Activated naive CD8-positive, alpha-beta T cell treated with anti-CD3 and anti-CD28 coated beads, Interleukin-2, amount 50 U/mL, for 16 hours (primary cell): ENCODE measurements at places on chromosomes 4 and X.

DNA sequence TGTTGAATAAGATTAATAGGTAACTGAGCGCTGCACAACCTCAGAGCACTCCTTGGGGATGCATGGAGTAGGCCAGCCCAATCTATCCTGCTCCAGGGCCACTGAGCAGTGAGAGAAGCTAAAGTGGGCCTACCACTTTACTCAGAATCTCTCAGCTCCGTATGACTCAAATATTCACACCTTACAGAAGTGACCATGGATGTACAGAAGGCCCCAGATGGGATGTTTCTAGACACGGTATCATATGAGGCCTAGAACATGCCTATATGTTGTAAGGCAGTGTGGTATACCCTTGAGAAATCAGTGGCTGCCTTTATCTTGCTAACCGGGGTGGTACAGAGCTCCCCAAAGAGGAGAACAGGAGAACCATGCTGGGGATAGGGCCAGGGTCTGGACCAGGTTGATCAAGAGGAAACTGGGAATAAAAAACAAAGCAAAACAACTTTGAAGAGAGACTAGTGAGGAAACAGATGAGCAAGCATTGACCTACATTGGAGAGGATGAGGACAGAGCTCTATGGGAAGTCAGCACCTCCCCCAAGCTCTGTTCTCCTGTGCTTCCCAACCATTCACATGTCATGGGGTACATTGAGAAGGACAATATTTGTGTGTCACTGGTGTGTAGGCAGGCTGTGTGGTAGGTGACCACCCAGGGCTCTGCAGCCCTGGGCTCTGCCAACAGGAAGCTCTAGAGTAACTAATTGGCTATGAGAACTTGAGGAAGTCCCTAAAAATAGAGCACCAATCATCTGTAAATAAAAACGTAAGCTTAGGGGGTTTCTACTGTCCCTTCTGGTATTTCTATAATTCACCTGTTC is 31.4 kb downstream of the HOPX start:
- no peak for DNase-seq

DNA sequence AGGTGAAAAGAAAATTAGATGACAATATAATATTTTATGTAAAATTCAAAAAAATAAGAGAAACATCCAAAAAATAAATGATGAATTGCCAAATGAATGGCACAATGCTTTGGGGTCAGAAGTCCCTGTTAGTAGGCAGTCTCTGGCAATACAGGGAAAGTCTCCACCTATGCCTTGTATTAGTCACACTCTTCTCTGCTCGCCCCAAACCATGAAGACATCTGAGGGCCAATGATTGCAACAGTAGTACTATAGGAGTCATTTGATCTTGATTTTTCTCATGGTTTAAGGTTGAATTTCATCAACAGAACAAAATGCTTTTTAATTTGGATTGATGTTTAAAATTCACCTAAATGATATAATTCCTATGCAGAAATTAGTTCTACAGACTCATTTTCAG is 3.9 kb upstream of the PRSS12 start:
- no peak for DNase-seq

GRCh38 chr4:55851885-55852284 is 1.6 kb upstream of the EXOC1 start:
- DNase-seq = no peak

GRCh38 chrX:147749308-147749707 is 162.4 kb upstream of the FMR1 start:
- DNase-seq = no peak

DNA sequence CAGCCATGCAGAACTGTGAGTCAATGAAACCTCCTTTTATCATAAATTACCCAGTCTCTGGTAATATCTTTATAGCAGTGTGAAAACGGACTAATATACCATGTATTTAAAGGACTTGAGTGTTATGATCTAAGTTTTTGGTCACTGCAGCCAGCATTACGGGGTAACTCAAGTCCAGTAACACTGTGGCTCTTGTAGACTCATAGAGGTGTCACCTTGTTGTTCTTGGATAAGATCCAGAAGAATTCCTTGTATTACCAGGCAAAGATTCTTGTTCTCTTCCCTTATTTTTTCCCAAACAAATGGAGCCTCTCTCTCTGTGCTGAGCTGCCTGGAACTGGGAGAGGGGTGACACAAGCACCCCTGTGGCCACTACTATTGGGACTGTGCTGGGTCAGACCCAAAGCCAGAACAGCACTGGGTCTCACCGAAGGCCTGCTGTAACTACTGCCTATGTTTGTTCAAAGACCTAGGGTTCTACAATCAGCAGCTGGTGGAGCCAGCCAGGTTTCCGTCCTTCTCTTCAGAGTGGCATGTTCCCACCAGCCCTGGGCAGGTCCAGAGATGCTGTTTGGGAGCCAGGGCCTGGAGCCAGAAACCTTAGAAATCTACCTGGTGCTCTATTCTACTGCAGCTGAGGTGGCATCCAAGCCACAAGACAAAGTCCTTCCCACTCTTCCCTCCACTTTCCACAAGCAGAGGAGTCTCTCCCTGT is 43.7 kb upstream of the MED14 start:
- DNase-seq = no peak

DNA sequence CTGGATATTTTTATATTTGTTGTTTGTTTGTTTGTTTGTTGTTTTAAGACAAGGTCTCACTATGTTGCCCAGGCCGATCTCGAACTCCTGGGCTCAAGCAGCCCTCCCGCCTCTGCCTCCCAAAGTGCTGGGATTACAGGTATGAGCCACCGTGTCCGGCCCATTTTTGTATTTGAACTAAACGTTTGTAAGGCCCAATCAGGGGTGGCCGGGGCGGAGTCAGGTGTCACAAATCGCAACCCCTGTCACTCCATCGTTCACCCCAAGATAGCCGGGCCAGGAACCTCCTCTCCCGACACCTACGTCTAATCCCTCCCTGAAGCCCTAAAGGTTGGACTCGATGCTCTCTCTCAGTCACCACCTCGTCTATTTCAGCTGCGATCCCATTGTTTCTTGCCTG is 722 bp upstream of the EFHC2 start:
- DNase-seq = no peak

- no peak for DNase-seq
These were observed 93.2 kb upstream of the IL15 start for GRCh38 chr4:141543176-141543575.

DNA sequence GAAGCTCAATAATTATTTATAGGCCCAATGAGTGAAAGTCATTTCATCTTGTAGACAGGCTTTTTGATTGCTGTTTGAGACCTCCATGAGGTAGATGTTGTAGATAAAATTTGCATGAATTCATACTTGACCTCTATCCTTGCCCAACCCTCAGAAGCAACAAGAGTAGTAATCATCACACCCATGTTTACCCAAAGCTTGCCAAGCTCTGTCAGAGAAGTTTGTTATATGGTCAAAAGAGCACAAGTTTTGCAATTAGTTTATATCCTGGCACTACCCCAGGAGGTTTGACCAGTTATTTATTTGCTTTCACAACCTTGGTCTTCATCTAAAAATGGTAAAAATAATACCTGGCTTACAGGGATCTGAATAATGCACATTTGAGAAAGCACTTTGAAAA is 20.7 kb downstream of the ADH7 start:
- DNase-seq = no peak

- DNase-seq = no peak
These were observed 36.8 kb downstream of the ING2 start for GRCh38 chr4:183541752-183542040.

- DNase-seq = no peak
These were observed 17.8 kb upstream of the ANOS1 start for GRCh38 chrX:8749697-8750096.

GRCh38 chr4:5955856-5956255 is 62.4 kb downstream of the C4orf50 start:
- no peak for DNase-seq

DNA sequence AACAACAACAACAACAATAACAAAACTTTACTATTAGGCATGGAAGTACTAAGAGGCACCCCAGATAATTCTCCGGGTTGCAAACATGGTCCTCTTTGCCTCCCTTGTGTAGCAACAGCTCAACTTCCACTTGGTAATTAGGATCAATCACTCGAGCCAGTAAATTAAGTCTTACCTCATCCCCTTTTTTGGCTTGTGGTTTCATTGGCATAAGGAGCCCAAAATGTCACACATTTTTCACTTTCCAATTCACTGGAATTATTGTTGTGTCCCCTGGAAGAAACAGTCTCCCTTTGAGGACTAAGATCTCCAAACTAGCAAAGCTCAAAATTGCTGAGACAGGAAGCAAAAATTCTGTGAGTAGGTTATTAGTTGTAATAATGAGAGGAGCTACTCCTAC is 49.2 kb upstream of the HSD17B10 start:
- DNase-seq = no peak

DNA sequence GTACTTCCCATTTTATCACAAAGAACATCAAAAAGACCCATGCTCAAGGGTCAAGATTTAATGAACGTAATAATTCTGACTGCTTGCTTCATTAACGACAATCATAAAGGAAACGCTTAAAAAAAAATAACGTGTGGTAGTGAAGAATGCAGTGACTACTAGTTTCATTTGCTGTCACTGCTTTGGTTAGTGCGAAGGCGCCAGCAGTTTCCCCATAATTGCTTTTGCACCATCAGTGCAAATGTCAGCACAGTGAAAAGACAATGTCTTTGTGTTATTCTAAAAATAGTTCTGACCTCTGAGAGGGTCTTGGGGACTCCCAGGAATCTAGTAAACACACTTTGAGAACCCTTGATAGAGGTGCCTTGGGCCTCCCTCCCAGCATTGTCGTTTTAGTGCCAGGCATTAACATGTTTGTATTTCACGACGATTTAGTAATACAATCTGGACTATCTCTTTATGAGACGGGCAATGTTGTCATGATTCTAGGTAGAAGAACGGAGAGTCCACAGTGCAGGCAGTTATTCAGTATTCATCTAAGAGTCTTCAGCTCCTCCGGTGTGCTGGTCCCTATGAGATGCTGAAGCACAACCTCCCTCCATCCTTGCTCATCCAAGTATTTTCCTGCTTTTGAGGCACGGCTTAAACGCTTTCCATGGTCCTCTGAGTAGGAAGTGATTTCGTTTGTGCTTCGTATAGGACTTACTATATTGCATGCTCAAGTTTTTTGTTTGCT is 71.0 kb downstream of the AFF1 start:
- DNase-seq = no peak

DNA sequence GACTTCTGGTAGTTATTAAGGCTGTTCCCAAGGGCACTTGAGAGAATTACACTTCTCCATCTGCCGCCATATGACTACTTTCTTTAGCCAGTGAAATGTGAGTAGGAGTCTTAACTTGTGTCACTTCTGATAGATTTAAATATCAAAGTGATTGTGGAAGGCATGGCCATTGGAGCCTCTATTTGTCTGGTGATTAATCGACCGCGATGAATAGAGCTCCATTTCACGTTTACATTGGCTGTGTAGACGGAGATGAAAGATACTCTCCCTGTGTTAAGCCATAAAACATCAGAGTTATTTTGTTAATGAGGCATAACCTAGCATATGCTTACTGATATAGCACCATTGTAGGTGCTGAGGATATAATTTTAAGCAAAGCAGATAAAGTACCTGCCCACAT is 852.4 kb downstream of the CCSER1 start:
- DNase-seq = no peak

GRCh38 chr4:151031831-151032605 is 16.9 kb upstream of the LRBA start:
- no peak for DNase-seq

GRCh38 chrX:36963069-36963808 is 44.9 kb upstream of the FAM47C start:
- DNase-seq = no peak

- no peak for DNase-seq
These were observed 30.9 kb downstream of the RNF212 start for GRCh38 chr4:1082215-1083182.

DNA sequence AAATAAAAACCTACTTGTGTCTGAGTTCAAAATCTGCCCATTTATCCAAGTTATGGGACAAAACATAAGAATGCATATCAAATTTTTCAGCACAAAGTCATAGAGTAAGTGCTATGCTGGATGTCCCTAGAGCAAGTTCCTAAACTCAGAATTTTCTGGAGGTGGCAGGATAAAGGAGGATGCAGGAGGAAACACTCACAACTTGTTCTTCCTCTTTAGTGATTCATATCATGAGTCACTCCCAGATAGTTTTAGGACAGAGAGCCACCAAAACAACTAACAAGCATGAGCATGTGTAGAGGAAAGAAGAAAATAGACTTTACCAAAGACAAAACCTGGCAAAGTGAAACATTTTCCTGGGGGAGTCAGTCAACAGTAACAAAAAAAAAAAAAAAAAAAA is 302.7 kb downstream of the KCTD8 start:
- DNase-seq = no peak

DNA sequence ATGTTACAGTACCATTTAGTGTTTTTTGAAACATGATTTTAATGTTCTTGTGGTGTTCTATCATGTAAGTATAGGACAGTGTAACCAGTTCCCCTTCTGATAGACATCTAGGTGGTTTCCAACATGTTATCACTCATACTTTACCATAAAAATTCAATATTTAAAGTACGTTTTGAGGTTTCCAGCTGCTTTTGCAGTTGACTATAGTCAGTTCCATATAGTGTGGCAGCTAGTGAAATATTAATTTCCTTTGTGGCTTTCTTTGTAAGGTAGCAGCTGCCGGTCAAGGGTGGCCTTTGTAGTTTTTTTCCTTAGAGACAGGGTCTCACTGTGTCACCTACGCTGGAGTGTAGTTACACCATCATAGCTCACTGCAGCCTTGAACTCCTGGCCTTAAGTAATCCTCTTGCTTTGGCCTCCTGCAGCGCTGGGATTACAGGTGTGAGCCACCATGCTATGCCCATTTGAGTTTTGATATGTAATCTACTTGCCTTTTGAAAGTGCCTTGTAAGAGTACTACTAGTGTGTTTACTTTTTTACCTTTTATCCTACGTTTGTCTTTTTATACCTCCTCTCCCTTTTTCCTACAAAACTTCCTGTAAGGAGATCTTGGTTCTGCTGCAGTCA is 63.0 kb downstream of the ARHGAP10 start:
- DNase-seq = no peak

DNA sequence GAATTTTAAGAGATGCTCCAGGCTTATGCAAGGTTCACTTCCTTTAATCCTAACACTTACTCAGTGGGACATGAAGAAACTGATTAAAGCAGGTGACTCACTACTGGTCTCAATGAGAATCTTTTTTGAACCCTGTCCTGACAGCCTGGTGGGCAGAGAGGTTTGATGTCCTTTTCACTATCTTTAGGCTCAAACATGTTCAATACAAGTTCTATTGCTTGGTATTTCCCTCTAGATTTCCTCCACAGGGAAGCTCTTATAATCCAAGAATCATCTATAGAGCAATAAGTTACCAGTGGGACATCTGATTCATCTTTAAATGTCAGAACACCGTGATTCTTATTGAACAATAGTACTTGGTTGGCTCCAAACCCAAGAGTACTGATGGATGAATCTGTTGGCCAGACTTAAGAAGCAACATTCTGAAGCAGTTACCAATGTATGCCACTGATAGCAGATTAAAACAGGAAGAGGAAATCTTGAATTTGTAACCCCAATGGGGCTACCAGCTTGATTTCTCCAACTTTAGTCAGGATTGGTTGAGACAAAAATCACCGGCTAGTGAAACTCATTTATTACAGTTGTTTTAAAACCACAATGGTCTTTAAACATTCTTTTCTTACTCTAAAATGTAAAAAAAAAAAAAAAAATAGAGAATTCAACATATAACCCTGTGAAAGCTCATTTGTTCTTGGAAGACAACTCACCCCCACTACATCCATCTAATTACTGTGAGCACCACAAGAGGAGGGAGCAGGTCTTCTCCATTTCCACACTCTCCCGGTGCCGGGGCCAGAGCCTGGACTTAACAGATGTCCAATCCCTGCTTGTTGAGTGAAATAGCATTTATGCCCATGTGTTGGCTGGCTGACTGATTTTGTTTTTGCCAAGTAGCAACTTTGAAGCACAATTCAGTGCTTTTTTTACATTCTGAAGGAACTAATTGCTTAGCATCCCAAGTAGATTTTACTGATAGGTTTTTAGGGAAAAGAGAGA is 43.3 kb downstream of the FGFBP1 start:
- no peak for DNase-seq

- no peak for DNase-seq
These were observed 210.0 kb upstream of the IGFBP7 start for GRCh38 chr4:57320217-57320616.
